Renal cortical epithelial cell (primary cell): ENCODE measurements at places on chromosomes 4 and X. TPM values are rescaled to one million over a fixed set of nuclear protein-coding genes. Genes with fewer than 3 reads are reported as not detected.

SPANXA2 gene
- total RNA-seq: not detected in 2 replicates

ATP10D gene
- 76.8 and 137 TPM in 2 replicates for total RNA-seq

SMR3B gene
- not detected in 2 replicates for total RNA-seq

DNA sequence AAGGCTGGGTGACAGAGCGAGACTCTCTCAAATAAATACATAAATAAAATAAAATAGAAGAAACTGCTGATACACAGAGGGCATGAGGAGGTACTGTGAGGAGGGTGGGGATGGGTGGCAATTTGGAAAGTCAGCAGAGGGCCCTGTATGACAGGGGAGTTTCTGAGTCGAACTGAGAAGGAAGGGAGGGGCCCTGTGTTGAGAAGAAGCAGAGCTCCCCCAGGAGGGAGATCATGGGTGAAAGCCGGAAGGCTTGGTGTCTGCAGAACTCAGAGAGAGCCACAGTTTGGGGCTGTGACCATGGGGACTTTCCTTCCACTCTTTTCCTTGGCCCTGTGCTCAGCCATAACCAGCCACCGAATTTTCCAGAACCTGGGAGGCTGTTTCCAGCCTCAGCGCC lies 24.8 kb upstream of the AFAP1 start:
- DNase-seq: no peak
